Head of caudate nucleus (tissue), 42 donors: ENCODE measurements at places on chromosomes 1 and 21.

DNA sequence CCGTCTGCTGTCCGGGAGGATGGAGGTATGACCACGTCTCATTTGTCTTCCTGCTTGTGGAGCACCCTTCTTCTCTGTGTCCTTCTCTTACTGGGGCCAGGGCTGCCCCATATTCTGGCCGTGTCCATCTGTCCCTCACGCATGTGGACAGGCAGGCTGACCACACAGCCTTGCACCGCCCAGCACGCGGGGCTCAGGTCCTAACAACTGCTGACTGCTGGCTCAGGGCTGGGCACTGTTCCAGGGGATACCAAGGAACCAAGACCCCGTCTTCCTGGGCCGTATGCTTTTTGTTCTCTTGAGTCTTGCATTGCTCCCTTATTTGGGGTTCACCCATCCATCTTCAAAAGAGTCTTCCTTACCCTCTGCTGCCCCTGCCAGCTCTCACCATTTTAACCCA is 17.5 kb upstream of the SPSB1 start:
- no peak for DNase-seq

GRCh38 chr1:113901191-113901590 is 3.4 kb downstream of the AP4B1 start:
- no peak for DNase-seq

DNA sequence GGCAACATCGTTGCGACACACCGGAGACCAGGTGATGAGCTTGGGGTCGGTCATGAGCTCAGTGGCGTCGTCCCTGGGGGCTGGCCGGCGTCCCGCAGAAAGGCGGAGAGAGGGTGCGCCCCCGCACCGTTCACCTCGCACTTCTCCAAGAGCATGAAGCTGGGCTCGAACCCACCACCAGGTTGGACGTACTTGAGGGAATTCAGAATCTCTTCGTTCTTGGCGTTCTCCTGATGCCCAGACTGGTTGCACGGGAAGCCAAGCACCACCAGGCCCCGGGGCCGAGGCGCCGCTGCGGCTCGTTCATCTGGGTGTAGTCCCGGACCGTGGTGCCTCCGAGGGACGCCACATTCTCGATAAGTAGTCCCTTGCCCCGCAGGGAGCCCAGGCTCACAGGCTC is 176.6 kb upstream of the ADAMTS5 start:
- DNase-seq: no peak

GRCh38 chr1:78527706-78528105 is 36.9 kb downstream of the PTGFR start:
- DNase-seq: no peak

- DNase-seq: no peak
Observed at GRCh38 chr1:85584264-85584781, 3.8 kb downstream of the CCN1 start.

- DNase-seq: no peak
Observed at GRCh38 chr1:104132382-104132973, 382.8 kb downstream of the AMY1C start.

GRCh38 chr1:76291737-76292136 is 217.2 kb downstream of the ST6GALNAC3 start:
- no peak for DNase-seq

GRCh38 chr1:218284377-218284916 is 646 bp upstream of the RRP15 start:
- DNase-seq: peak; percentile 38

GRCh38 chr1:117067533-117068370 is 7.6 kb downstream of the TTF2 start:
- peak; percentile 78 for DNase-seq

GRCh38 chr21:45093035-45093532 is 18.7 kb downstream of the ADARB1 start:
- DNase-seq: no peak

DNA sequence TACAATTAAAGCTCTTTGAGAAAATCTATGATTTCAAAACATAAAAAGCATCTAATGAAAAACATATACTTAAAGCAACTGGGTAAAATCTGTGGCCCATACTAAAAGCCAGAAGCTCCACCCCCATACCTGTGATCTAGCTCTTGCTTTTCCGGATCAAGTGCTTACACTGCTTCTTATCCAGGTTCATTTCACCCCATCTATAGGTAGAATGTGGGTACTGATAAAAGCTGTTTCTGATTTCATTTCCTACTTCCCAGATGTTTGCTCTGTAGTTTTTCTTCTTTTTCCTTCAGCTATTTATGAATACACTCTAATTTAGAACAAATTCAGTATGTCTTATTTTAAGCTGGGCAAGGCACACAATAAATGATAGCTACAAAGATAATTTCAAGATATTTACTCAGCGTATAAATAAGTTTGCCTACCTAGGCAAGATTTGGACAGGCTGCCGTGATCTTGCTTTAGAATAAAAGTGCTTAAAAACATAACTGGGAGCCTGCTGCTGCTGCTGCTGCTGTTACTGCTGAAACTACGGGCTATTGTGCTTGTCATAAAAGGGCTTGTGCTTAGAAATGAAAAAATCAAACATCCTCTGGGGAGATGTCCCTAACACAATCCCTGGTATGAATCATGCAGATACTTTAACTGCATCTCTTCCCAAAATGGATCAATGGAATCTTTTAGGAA is 2.1 kb downstream of the SIPA1L2 start:
- peak; percentile 30 for DNase-seq

- DNase-seq: no peak
Observed at GRCh38 chr1:89822109-89822962, 1.5 kb downstream of the LRRC8D start.

DNA sequence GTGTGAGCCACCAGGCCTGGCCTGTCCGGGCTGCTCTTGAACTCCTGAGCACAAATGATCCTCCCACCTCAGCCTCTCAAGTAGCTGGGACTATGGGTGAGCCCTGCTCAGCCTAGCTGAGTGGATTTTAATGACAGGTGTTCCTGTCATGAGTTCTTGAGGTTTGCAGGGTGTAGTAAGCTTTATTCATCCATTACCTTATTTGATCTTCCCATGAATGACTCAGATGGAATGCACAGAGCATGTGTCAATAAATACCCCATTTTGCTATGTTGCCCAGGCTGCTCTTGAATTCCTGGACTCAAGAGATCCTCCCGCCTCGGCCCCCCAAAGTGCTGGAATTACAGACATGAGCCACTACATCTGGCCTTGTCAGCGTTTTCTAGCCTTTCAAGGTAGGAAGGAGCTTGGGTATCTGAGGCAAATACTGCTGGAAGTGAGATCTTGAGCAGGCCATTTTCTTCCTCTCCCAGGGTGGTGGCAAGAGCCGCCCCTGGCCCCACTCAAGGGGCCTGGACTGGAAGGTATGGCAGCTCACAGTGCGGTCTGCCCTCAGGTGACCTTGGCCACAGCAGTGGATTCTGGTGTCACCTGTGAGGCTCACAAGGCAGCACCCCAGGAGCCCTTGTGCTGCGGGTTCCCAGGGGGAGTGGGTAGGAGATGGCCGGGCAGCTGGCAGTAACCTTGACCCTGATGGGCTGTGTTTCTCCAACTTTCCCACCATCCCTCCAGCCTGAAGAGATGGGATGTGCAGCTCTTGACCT is 20.0 kb downstream of the PIK3CD start:
- no peak for DNase-seq

- DNase-seq: no peak
Observed at GRCh38 chr21:44510109-44510507, 29.9 kb downstream of the KRTAP10-1 start.

DNA sequence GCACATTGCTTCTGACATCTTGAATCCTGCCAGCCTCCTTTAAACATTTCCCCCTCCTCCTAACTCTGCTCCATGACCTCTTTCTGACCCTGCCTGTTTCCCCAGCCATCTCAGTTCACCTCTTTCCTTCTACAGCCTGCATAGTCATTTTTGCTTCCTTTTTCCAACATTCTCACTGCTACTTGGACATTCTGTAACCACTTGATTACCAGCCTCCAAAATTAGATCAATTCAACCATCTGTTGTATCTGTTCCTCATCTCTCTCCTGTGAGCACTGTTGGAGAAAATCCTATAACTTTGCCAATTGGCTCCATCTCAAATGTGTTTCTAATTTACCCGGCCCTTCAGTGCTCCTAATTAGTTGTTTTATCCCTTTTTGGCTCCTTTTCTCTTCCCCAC is 27.5 kb upstream of the GPR88 start:
- DNase-seq: no peak

- DNase-seq: no peak
Observed at GRCh38 chr1:94989398-94989797, 62.5 kb upstream of the CNN3 start.

GRCh38 chr1:218942431-218942830 is 231.2 kb upstream of the LYPLAL1 start:
- no peak for DNase-seq

DNA sequence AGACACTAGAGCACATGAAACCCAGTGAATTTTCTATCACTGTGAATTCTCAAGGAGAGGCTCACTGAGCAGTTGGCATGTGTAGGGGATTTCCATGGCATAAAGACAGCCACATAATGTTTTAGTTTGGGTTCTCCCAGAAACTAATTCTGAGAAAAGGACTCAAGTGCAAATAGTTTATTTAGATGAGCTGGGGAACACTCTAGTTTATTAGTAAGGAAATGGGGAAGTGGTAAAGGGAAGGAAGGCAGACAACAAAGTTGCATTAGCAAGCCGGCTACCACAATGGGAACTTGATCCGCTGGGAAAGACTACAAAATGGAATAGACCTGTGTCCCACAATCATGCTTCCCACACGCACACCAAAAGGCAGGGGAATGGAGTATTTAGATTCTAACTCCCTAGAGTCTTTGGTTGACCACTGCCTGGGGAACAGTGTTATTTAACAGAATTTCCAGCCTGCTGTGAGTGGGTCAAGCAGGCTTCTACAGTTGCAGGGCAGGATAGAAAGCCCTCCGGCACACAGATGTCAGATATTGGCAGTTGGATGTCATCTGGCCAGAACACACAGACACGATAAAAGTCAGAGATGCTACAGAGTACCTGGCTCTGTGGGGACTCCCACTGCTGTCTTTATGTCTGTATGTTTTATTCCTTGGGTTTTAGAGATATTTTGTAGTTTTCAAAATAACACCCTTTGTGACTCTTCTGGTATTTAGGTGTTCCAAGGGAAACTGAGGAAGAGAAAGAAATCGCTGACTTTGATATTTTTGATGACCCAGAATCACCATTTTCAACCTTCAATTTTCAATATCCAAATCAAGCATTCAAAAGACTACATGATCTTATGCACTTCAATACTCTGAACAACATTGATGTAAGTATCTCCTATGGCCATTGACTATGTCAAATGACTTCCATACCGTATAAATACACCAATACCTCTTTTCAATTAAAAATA is 150.1 kb downstream of the PLA2G4A start:
- no peak for DNase-seq

DNA sequence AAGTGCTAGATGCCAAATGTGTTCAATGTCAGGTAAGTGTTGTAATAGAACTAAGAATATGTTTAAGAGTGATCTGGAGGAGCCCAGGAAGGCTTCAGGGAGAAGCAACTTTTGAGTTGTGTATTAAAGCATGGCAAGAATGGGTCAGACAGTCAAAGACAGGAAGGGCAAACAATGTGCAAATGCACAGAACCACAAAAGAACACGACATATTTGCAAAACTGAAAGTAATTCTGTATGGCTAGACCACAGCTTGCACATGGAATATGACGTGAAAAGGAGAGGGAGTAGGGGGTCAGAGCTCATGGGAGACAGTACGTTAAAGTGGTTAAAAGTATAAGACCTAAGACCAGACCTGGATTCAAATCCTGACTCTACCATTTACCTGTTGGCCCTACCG is 7.1 kb upstream of the SORT1 start:
- no peak for DNase-seq

DNA sequence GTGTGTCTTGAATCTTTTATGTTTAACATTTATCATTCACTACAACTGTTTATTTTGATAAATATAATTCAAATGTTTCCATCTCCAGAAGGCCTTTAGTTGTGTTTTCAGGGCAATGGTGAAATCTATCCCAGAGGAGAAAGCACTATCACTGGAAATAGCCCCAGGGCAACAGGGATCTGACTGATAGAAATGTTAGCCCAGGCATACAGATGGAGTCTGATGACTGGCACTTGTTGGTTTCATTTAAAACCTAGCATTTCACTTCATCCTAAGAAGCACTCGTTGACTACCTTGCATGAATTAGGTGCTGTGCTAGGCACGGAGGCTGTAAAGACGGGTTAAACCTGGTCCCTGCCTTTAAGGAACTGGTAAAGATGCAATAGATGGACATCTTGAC is 103.1 kb downstream of the C1orf21 start:
- DNase-seq: no peak

GRCh38 chr21:26652854-26653253 is 79.8 kb upstream of the CYYR1 start:
- no peak for DNase-seq

- DNase-seq: no peak
Observed at GRCh38 chr1:223140611-223141405, 2.2 kb downstream of the TLR5 start.

DNA sequence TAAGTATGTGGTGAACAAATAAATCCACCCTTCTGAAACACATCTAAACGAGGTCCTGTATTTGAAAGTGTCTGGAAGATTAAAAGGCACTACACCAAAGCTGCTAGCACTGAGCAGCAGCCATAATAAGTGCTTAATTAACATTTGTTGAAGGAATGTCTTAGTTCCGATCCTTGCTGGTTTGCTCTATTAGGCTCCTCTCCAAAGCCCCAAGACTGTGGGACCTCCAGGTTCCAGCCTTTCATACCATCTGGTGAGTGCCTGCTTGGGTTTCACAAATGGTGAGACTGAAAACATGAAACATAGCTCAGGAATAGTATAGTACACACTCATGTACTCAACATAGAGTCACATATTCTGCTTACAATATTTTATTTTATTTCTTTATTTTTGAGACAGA is 640 bp upstream of the CYP2J2 start:
- no peak for DNase-seq

GRCh38 chr1:228101994-228102790 is 933 bp downstream of the C1orf35 start:
- no peak for DNase-seq
